ENCODE measurements at places on chromosomes 12 and 14. TPM values are rescaled to one million over a fixed set of nuclear protein-coding genes. Genes with fewer than 3 reads are reported as not detected.
A peak's percentile ranks its signal among the peaks of the same experiment; 100 is the strongest.

GRCh38 chr12:116138781-116139180 lies 138.7 kb downstream of the MED13L start:
- no peak for DNase-seq

DNA sequence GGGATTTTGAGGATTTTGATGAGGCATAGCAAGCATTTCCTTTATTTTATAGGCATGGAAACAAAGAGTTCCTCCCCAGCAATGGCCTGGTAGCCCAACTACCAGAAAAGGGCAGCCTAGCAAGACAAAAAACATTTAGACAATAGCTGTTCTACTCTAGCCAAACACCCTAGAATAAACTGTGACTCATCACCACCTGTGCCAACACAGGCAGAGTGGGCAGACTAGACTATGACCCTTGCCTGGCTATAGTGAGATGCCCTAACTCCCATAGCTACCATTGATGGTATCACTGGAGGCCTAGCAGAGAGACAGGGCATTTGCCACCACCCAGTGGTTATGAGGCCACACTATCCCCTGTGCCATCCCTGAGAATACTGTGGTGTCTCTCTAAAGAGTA lies 15.5 kb upstream of the CCER1 start:
- DNase-seq, result no peak

DNA sequence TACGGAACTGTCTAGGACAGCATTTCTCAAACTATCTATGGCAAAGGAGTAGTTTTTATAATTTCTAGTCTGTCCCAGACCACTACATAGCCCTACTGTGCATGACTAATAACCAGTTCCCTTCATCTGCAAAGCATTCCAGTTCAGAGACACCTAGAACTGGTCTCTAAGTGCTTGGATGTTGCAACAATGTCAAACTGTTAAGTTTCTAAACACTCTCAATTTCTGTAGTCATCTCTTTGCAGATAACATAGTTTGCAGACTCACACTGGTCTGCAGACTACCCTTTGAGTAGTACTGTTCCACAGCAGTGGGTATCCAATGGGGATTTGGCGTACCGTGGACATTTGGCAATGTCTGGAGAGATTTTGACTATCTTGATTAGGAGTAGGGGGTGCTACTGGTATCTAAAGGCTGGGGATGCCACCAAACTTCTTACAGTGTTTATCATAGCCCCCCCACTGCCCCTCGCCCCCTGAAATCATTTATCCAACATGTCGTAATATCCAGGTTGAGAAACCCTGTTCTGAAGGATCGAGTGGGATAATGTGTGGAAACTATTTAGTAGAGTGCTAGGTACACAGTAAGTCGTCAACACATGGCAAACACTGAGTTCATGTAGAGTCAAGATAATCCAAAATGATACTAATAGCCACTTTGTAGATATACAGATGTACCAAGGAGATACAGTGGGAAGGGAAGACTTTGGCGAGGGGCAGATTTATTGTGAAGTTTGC lies 1.7 kb downstream of the C12orf76 start:
- no peak for DNase-seq

- no peak for DNase-seq
These were observed 304.3 kb upstream of the KITLG start for GRCh38 chr12:88884600-88884999.

DNA sequence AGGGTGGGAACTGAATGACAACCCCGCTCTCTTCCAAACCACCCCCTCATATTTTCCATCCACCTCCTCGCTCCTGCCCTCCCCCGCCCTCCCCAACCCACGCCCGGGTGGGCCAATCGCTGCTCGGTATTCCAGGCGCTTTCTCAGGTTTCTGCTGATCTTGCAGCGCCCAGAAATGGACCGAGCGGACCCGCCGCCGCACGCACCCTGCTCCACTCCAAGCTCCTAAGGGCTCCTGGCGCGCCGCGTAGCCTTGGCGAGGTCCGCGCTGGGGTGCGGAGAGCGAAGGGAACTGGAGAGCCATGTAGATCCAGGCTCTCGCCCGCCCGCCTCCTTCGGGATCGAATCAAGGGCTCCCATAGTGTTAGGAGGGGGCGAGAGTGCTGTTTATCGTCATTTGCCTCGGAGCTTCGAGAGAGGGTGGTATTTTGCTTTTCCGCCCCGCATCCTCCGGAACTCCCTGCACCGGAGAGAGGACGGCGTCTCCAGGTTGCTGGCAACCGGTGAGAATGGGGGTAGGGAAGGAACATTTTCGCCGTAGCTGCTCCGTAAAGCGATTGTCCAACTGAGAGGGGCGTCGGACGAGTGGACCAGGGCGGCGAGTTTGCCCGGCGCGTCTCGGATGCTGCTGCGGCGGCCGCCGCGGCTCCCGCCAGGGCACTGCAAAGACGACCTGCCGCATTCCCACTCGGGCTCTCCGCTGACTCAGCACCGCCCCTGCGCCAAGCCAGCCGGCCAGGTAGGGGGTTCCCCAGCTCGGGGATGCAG lies at the start of gene KCNA1:
Gene KCNA1 (plus strand): TSS at position 172 of the 768 bp plus-strand sequence. CDS start 1,474 bp downstream, outside the sequence.
- no peak for DNase-seq

DNA sequence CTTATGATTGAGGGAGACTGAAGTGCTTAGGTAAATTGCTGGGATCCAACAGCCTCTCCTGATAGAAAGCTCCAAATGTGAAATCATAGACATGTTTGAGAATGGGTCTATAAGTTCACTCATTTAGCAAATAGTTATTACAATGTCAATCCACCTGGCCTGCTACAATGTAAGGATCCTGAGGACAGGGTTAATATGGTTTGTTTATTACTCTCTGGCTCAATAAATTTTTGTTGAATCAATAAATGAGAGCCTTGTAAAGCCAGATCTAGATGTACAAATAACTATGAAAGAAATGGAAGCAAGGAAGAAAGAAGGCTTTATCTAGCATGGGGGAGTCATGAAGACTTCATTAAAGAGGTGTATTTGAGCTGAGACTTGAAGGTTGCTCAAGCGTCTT lies 165.6 kb upstream of the IGF1 start:
- DNase-seq, result no peak

- DNase-seq, result peak; percentile 47
These were observed 228.1 kb upstream of the AMIGO2 start for GRCh38 chr12:47307680-47308399.

- DNase-seq, result no peak
These were observed 95.5 kb upstream of the PDE3A start for GRCh38 chr12:20272801-20273200.

GRCh38 chr12:92987362-92987761 lies 58.3 kb upstream of the EEA1 start:
- no peak for DNase-seq

DNA sequence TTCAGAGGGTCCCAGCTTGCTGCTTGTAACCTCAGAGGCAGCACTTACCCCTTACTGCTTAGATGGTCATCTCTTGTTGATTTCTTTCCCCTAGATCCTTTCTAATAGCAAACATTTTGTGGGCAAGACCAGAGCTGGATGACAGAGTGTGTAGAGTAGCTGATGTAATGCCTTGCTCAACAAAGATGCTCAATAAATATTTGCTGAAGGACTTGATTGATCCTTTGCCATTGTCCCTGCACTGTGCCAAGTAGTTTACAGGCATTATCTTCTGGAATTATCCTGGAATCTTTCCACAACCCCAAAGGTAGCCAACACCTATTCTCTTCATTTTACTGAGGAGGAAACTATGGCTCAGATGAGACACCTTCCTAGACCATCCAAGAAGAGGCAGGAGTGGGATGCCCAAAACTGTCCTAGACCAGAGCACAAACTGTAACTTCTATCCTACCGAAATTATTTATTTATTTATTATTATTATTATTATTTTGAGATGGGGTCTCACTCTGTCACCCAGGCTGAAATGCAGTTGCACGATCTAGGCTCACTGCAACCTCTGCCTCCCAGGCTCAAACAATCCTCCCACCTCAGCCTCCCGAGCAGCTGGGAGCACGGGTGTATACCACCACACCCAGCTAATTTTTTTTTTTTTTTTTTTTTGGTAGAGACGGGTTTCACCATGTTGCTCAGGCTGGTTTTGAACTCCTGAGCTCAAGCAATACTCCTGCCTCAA lies 1.4 kb downstream of the MMAB start:
- no peak for DNase-seq

DNA sequence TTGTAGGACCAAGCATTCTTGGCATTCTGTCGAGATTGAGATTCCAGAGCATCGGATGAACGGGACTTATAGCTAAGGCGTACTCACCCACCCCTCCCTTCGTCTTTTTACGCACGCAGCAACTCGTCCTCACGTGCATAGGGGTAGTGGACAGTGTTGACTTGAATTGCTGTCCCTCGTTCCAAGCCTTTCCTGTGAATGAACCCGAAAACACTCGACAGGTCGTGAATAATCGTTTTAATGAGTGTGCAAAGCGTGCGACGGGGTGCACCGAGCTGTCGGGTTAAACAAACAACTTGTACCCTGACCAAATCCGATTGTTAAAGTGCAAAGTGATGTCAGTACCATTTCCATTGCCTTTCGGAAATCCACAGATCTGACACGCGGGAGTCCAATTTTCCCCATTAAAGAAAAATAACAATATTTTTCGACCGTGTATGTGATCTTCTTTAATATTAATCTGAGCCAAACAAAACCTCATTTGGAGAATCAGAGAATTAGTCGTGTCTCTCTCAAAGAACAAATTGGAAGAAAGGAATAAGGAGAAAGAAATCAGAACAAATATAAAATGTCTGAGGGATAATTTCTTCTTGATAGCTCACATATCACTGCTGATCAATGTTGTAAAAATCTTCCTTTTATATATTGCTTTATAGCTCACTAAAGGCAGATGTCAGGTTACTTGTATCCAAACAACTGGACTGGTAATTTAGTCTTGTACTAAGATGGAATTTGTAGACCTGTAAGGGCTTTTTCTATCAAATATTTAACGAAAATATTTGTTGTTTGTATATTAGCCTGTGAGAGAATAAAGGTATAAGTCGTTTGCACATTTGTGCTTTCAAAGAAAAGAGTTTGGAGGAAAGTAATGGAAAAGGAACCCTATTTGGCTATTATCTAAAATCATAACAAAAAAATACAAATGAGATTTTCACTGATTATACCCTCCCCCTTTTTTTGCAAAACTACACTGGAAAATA lies 11.8 kb downstream of the FOXG1 start:
- no peak for DNase-seq

DNA sequence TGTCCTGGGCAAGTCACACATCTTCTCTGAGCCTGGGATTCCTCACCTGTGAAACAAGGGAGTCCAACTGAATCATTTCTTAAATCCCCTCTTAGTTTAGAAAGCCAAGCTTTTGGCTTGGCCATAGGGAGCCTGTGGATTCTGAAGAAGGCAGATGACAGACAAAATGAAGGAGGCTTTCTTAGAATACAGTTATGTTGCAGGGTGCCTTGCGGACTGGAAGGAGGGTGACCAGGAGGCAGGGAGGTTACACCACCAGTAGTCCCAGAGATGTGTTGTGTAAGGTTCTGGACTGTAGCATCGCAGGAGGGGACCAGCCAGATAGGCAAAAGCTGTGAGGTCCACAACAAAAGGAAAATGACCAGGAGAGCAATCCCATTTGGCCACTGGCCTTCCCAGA lies 8.2 kb upstream of the ACVR1B start:
- no peak for DNase-seq

DNA sequence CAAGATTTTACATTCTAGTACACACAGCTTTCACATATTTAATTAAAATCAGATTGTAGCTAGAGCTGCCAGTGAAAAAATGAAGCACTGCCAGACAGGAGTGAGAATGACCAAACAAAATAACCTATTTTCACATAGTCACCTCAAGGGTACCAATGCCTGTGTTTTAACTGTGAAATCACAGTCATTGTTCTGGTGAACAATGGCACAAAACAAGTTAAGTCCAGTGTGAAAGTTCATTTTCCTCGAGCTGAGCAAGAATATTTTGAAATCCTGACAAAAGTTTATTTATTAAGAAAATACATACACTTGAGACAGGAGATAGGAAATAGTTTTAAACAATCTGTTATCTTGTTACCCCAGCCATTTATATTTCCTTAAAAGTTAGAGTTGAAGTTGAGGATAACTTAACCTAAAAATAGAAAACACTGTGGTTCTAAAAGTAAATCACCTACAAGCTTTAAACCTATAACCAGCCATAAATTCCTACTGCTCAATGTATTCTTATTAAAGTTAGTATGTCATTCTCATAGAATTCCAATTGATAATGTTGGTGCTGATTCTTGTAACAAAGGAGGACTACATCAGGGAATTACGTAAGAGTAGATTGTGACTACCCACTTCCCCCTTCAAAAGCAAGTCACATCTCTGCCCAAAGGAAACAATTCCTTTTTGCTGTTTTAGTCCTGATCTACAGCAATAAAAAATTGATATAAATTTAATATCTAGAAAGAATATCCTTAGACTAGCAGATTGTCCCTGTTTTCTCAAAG lies 15.9 kb downstream of the DENND5B start:
- DNase-seq, result no peak

DNA sequence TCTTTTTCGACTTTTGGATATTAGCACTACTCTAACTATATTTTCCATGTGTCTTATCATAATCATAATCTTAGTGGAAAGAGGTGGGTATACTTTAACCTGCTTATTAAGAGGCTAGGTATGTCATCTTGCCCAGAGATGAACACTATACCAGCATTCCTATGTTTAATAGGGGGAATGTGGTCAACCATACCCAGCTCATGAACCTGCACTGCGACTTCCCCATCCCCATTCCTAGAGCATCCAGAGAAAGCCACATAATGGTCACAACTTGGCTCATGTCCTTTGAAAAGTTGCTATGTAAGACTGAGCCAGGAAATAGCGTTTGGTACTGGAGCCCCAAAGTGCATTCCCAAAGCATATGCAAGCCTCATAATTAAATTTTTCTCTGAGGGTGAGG lies 55.2 kb downstream of the TMCC3 start:
- no peak for DNase-seq

- no peak for DNase-seq
These were observed 106.1 kb downstream of the PTPN11 start for GRCh38 chr12:112524676-112525425.

DNA sequence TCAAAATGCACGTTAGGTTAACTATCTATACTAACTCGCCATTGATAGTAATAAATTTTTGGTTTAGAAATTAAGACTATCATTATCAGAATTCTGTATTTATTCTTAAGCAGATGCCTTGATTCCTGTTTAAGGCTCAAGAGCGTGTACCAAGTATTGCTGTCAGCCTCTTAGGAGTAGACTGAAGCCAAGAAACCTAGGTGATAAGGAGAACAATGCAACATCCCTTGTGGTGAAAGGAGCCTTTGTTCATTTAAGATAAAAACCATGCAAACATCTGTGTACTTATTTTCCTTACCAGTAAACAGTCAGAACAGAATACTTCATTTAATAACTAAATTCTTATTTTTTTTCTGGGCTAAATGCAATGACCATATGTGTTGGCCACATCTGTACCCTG lies 109.4 kb upstream of the NOVA1 start:
- no peak for DNase-seq

- no peak for DNase-seq
These were observed 28.2 kb downstream of the GTF2A1 start for GRCh38 chr14:81192594-81192993.

The SYCP3 gene
- total RNA-seq, result 0.21 TPM

The PAN2 gene
- total RNA-seq, result 54.0 TPM

The CDCA3 gene
- 110 TPM for total RNA-seq

The HSP90B1 gene
- total RNA-seq, result 285 TPM

The ADAM21 gene
- not detected for total RNA-seq

The GPRC5D gene
- not detected for total RNA-seq

The ANKRD33 gene
- total RNA-seq, result not detected
